ENCODE measurements at places on chromosomes 6 and 20. TPM values are rescaled to one million over a fixed set of nuclear protein-coding genes. Genes with fewer than 3 reads are reported as not detected.

GRCh38 chr6:27771235-27771634 lies 141.0 kb downstream of the OR2B2 start:
- H3K27ac ChIP-seq = no peak overlapping the region
- H3K36me3 ChIP-seq = no peaks in the 10 kb centered on the region
- no peak for DNase-seq
- H3K4me1 ChIP-seq = peaks cover 4% of the 10 kb centered on the region
- no peak overlapping the region for H3K4me3 ChIP-seq

SCAF8 gene
- 36.2 TPM for total RNA-seq

WFDC10B gene
- not detected for total RNA-seq

CRIP3 gene
- total RNA-seq = 0.59 TPM

PTCRA gene
- not detected for total RNA-seq

- no peak overlapping the region for H3K4me3 ChIP-seq
- peak; percentile 91 for DNase-seq
- H3K27me3 ChIP-seq = no peaks in the 10 kb centered on the region
- H3K4me1 ChIP-seq = peaks cover 12% of the 10 kb centered on the region
- no peaks in the 10 kb centered on the region for H3K36me3 ChIP-seq
- no peak overlapping the region for H3K27ac ChIP-seq
Observed at GRCh38 chr20:45097485-45098102, 3.3 kb downstream of the KCNS1 start.

C20orf96 gene
- total RNA-seq = 2.2 TPM

DNA sequence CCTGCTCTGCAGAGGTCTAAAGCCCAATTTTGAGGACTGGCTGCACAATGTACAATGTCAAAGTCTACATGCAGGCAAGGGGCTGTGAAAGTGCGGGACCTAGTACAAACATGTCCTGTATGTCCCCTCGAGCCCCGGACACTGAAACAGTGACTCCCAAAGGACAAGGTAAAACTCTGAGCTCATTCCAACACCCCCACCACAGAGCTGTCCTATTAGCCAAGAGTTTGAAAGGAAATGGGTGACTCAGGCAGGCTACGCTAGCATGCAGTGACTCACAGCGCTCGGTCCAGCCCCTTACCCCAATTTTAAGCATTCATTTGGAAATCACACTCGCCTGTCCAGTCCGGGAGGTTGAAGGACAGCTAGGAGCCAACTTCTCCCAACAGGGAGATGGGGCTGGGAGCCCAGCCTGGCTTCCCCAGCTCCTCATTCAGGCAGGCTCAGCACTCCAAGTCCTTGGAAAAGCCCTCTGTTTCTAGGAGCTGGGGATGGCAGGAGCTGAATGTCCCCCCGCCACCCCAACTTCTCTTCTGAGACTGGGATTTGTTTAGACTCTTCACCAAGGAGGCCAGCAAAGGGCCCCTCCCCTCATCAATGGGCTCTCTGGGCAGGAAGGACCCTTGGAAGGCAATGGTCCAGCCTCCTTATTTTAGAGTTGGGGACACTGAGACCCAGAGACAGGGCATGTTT lies 3.9 kb downstream of the SDC4 start:
- no peaks in the 10 kb centered on the region for H3K27me3 ChIP-seq
- H3K36me3 ChIP-seq = peaks cover 51% of the 10 kb centered on the region
- peak overlapping the region; percentile 90 for H3K4me3 ChIP-seq
- DNase-seq = peak; percentile 91
- peaks cover 76% of the 10 kb centered on the region for H3K4me1 ChIP-seq

DNA sequence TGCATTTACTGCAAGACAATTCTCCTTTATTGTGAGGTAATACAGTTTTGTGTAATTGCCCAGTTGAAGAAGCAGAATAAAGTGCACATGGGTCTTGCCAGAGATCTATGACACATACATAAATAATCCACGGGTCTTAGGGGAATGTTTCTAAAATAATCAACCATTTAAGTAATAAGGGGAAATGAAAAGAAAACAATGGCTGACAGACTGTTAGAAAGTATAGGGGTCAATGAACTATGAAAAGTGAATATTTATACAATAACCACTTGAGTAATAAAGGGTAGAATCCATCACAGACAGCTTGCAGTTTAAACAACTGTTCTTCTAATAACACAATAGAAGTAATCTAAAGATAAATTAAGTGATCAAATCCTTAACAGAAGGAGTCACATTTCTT lies 477.2 kb downstream of the EYS start:
- H3K4me3 ChIP-seq = no peak overlapping the region
- no peaks in the 10 kb centered on the region for H3K4me1 ChIP-seq
- H3K36me3 ChIP-seq = no peaks in the 10 kb centered on the region
- H3K27me3 ChIP-seq = no peaks in the 10 kb centered on the region

DNA sequence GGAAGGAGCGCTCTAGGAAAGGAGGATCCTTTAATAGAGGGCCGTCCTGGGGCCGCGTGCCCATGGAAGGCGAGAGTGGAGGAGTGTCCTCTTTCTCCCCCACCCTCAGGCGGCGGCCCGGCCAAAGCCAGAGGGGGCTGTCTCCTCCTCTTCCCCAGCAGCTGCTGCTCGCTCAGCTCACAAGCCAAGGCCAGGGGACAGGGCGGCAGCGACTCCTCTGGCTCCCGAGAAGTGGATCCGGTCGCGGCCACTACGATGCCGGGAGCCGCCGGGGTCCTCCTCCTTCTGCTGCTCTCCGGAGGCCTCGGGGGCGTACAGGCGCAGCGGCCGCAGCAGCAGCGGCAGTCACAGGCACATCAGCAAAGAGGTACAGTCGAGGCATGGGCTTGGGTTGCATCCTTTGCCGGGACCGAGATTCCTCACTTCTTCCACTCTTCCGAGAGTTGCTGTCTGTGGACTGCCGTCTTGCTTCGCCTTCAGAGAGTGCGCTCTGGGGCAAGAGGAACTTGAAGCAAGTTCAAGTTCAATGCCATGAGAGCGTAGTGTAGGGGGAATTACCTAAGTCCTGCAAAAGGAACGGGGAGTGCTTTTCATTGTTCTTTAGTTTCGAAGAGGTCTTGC lies at the start of gene LAMA2:
LAMA2 (plus strand) TSS at position 148 of the 621 bp plus-strand sequence; CDS start at position 256, 108 bp downstream.
- peak within 1 kb of the TSS; percentile 18 for H3K27ac ChIP-seq
- no peaks in the 10 kb centered on the region for H3K27me3 ChIP-seq
- H3K4me1 ChIP-seq = peaks cover 5% of the 10 kb centered on the region
- peak; percentile 64 for DNase-seq
- no peaks in the 10 kb centered on the region for H3K36me3 ChIP-seq
- peak within 1 kb of the TSS; percentile 76 for H3K4me3 ChIP-seq

LYRM2 gene
- 28.0 TPM for total RNA-seq

GRCh38 chr6:169641461-169642085 lies 60.3 kb downstream of the WDR27 start:
- peaks cover 6% of the 10 kb centered on the region for H3K36me3 ChIP-seq
- H3K27ac ChIP-seq = no peak overlapping the region
- no peak overlapping the region for H3K4me3 ChIP-seq
- H3K27me3 ChIP-seq = no peaks in the 10 kb centered on the region
- DNase-seq = no peak
- no peaks in the 10 kb centered on the region for H3K4me1 ChIP-seq

GRCh38 chr6:168858926-168859325 lies 394.7 kb downstream of the THBS2 start:
- no peak for DNase-seq
- H3K27me3 ChIP-seq = no peaks in the 10 kb centered on the region
- no peak overlapping the region for H3K27ac ChIP-seq

GRCh38 chr6:14722001-14722562 lies 523.8 kb upstream of the JARID2 start:
- no peaks in the 10 kb centered on the region for H3K4me1 ChIP-seq
- no peaks in the 10 kb centered on the region for H3K36me3 ChIP-seq
- H3K27ac ChIP-seq = no peak overlapping the region
- no peaks in the 10 kb centered on the region for H3K27me3 ChIP-seq
- DNase-seq = no peak

DNA sequence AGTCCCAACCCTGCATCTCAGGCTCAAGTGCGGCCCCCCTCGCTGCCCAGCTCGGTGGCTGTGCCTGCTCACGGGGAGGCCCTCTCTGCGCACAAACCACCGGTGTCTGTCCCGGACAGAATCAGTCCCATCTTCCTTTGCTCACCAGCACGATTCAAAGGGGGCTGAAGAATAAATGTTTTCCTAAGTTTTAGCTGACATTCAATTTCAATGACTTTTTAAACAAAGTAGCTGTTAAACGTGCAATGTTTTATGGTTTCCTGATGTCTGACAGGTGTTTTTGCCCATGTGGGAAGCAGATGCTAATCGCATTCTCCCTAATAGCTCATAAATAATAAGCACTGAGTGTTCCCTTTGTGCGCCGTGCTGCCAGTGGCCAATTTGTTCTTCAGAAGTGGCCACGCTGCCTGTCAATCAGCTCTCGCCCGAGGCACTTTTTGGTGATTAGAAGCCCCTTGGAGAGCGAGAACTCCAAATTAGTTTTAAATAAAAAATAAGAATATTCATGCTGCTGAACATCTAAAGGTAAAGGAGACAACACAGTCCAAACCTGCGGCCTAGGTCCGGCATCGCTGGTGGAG lies 26.3 kb downstream of the BHLHE23 start:
- no peaks in the 10 kb centered on the region for H3K36me3 ChIP-seq
- no peak overlapping the region for H3K27ac ChIP-seq

- H3K4me3 ChIP-seq = no peak overlapping the region
- no peaks in the 10 kb centered on the region for H3K27me3 ChIP-seq
- peak; percentile 90 for DNase-seq
- H3K4me1 ChIP-seq = peaks cover 38% of the 10 kb centered on the region
Observed at GRCh38 chr6:30820193-30820592, 64.1 kb upstream of the DDR1 start.

TFAP2D gene
- not detected for total RNA-seq

DNA sequence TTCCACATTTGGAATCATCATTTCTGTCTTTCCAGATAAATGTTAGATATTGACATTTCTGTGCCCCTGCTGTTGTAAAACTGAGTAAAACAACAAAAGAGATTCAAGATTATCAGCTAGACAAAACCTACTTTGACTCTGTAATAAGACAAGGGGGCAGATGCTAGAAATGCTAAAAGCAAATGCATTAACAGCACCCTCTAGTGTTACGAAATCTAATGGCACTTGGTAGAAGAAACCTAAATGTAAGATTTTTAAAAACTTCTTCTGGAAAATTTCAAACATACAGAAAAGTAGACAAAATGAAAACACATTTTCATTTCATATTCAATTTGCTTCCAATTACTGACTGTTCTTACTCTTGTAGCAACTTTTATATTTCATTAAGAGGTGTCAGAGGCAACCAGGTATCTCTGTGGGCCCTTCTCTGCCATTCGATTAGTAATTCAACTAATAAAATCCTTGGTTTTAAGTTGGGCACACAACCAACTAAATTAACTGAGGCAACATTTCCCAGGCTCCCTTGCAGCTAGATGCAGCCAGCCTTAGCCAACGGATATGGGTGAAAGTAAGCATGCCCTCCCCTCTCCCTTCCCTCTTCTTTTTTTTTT lies 45.0 kb downstream of the SLC23A2 start:
- H3K27me3 ChIP-seq = no peaks in the 10 kb centered on the region
- H3K27ac ChIP-seq = no peak overlapping the region
- H3K4me3 ChIP-seq = no peak overlapping the region
- no peaks in the 10 kb centered on the region for H3K36me3 ChIP-seq
- DNase-seq = no peak
- peaks cover 10% of the 10 kb centered on the region for H3K4me1 ChIP-seq

- peak overlapping the region; percentile 8 for H3K4me3 ChIP-seq
- H3K27ac ChIP-seq = peak overlapping the region; percentile 81
- peaks cover 33% of the 10 kb centered on the region for H3K4me1 ChIP-seq
- DNase-seq = peak; percentile 21
Observed at GRCh38 chr20:55160996-55161395, 685.6 kb downstream of the DOK5 start.

GPR63 gene
- under 0.01 TPM for total RNA-seq

GRCh38 chr6:134961366-134961765 lies 11.5 kb upstream of the ALDH8A1 start:
- H3K27ac ChIP-seq = no peak overlapping the region
- no peak for DNase-seq
- no peaks in the 10 kb centered on the region for H3K27me3 ChIP-seq
- peaks cover 21% of the 10 kb centered on the region for H3K36me3 ChIP-seq

GRCh38 chr6:135606392-135606791 lies 108.9 kb upstream of the AHI1 start:
- no peak for DNase-seq
- no peaks in the 10 kb centered on the region for H3K27me3 ChIP-seq
- no peak overlapping the region for H3K27ac ChIP-seq
- H3K36me3 ChIP-seq = no peaks in the 10 kb centered on the region

TNFRSF6B gene
- 2.9 TPM for total RNA-seq

All from osteoblast (primary cell).